Activated T-helper 9 cell treated with anti-CD3 and anti-CD28 coated beads, Interleukin-2, amount 50 U/mL, for 16 hours (primary cell): ENCODE measurements at places on chromosomes 5 and 9.
A peak's percentile ranks its signal among the peaks of the same experiment; 100 is the strongest.

DNA sequence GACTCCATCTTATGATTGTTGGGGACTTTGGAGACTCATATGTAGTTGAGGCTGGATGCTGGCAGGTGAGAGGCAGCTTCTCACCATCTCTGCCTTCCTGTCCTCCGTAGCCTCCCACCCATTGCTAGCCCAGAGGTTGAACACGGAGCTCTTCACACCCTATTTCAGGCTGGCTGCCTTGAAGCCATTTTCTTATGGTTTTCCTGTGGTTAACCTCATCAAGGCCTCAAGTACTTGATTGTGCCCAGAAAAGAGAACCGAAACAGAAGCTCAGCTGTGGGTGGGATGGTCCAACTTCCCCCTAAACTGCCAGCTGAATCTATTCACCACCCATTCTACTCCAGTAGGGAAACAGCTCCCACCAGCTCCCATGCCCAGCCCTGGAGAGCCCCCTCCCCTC lies 102.9 kb downstream of the LIFR start:
- DNase-seq = no peak

- no peak for DNase-seq
Observed at GRCh38 chr9:129455151-129455995, 165.5 kb downstream of the C9orf50 start.

DNA sequence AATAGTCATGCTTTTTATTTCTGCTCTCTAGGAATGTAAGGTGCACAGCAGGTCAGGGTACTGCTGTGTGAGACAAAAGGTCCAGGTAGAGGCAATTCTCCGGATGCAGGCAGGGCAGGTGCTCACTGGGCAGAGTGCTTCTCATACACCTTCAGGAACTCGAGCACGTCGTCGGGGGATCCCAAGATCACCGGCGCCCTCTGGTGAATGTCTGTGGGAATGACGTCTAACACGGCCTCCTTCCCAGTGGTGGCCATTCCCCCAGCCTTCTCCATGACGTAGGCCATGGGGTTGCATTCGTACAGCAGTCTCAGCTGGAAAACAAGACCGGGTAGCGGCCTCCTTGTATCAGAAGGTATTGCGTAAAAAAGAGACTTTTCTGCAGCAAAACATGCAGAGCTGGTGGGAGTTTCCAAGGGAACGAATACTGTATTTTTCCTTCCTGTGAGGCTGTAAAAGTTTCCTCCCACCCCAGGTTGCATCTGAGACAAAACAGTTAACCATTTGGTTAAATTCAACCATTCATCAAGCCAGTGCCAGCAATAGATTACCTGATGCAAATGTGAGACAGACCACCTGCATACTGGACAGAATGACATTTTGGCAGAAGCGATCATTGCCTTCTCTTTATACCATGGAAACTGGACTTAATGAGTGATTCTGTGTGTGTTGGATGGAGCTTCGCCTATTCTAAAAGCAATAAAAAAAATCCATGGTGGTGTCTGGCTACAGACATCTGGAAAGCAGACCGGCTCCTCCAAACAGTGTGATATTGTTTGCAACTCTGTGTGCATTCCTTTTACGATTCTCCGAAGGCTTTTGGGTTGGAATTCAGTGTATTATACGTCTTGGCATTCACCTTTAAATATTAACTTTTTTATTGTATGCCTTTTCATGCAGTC lies 9.9 kb upstream of the FBP2 start:
- DNase-seq = peak; percentile 21

DNA sequence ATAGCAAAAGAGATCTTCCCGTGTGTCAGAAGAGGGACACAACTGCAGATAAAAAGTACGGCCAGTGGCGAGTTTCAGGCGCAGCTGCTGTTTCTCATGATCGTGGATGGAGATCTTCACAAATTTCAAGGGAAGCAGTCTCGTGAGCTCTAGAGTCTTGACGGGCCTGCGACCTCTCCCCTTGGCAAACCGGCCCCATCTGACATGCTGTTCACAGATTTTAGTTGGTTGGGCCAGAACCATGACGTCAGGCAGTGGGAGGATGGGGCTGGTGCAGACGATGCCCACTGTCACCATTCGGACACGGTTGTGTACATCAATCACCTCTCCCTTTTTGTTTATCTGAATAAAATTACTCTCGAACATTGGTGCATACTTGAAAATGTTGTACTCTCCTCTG lies 396 bp downstream of the GARIN3 start:
- no peak for DNase-seq

- no peak for DNase-seq
Observed at GRCh38 chr5:127993476-127993875, 90.1 kb upstream of the SLC12A2 start.

DNA sequence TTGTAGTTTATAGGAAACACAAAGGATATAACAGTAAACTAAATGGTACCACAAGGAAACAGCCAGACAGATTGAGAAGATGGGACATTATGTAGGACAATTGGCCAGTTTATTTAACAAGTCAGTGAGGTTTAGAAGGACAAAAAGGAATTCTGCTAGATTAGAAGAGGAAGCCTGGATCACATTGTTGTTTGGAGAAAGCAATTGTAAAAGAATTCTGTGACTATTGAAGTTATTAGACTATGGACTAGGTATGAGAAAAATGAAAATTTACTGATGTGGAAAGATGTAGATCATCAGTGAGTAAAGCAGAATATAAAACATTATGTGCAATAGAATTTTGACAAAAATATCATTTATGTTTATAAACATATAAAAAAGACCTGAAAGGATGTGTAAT lies 97.1 kb downstream of the CFAP95 start:
- DNase-seq = no peak

DNA sequence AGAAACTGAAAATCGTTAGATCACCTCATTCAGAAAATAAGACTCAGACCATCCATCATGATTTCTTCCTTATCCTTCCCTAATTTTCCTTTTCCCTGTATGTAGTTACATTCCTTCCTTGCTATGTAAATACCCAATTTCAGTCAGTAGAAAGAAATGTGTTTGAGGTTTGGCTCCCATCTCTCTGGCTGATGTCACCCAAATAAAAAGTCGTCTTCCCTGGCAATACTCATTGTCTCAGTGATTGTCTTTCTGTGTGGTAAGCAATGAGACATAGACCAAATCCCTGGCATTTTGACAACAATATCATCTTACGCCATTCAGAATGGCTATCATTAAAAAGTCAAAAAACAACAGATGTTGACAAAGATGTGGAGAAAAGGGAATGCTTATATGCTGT lies 303.9 kb upstream of the EDIL3 start:
- no peak for DNase-seq

- DNase-seq = no peak
Observed at GRCh38 chr5:100584069-100584468, 48.9 kb downstream of the FAM174A start.

DNA sequence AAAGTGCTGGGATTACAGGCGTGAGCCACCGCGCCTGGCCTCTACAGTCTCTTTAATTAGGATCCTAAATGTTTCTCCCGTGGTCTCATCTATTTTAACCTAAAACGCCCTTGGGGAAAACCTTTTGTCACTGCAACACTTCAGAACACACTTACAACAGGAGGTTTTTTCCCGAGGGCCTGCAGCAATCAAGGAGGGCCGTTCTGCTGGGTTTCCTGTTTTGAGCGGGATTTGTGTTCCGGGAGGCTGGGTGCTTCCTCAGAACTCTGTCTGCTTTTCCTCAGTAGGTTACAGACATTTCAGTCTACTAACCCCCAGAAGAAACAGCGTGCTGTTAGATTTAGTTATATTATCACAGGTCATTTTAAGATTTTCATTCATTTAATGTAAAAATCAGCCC lies 65.4 kb upstream of the IRX4 start:
- no peak for DNase-seq

GRCh38 chr9:115374724-115375268 lies 256.8 kb upstream of the TNC start:
- DNase-seq = no peak

DNA sequence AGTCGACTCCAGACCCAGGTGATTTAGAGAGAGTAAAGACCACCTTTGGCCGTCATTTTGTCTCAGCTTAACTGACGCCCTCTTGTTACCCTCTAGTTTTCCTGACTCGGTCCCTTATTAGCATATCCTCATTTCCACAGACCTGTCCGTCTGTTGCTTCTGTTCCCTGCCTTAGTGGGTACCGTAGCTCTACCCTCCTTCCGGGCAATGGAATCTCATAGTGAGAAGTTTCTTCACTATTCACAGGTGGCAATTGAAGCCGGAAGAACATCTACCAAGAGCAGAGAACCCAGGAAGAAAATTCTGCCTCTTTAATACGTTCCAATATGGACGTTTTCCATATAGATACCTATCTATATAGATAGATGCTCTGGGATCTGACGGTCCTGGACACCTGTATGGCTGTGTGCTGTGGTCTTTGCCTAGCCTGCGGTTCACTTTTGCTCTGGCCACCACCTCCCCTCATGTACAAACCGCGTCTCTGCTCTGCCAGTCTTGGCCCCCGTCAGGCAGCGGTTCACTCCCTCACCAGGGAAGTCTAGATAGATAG lies 652 bp upstream of the TMEM161B start:
- no peak for DNase-seq

GRCh38 chr5:78760770-78761169 lies 112.2 kb upstream of the LHFPL2 start:
- no peak for DNase-seq

DNA sequence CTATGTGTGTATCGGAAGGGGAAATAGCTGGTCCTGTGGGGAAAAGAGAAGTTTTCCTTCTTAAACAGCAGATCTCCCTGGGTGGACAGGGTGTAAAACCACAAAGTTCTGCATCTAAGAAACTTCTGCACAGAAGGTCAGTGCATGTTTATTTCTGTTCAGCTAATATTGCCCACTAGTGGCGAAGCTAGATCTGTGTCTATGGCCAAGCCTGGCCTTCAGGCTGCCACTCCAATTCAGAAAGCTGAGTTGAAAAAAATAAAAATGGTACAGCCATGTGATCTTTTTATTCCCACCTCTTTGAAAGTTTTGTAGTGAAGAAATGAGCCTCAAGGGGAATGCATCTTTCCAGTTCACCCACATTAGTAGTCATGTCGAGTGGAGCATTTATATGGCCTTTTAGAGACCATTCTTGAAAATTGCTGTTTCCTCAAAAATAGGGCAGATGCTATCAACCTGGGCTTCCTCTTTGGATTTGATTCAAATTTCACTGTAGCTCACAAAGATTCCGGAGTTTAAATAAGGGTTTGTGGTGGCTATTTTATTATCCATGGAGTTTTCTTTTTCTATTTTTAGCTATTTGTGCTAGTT lies 488.0 kb downstream of the PRELID2 start:
- DNase-seq = no peak

GRCh38 chr5:159210210-159210661 lies 883 bp upstream of the RNF145 start:
- DNase-seq = no peak

GRCh38 chr9:88952976-88953375 lies 38.3 kb upstream of the S1PR3 start:
- DNase-seq = no peak

DNA sequence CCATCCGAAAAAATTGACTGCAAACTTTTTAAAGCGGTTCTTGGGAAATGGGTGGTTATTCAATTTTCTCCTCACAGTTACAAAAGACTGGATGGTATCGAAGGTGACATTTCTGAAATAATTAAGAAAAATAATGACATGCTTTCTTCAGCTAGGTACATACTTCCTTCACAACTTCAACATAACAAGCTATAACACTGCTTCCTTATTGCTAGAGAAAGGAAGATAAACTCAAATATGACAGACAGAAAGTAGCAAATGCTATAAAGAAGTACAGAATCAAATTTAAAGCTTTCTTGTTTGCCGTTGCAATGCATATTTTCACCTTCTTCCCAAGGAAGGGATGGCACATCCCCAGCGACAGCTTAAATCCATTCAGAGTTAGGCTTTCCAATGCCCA lies 93.5 kb upstream of the EFNA5 start:
- no peak for DNase-seq

GRCh38 chr5:41305056-41305455 lies 91.7 kb upstream of the C6 start:
- no peak for DNase-seq

DNA sequence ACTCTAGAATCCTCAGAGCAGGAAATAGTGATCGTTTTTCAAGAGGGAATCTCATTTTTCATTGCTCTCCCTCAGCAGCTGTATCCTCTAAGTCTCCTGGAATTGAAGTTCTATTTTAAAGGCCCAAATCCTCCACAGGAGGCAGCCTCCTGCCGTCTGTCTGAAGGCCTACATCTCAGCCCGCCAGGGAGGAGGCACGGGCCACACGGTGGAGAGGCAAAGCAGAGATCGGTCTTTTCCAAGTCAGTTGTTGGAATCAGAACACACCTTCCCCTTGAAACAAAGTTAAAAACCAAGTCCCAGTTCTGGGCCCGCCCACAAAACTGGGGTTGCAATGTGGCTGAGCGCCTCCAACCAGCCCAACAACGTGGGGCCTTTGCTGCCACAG lies 68.7 kb downstream of the RAPGEF1 start:
- DNase-seq = no peak

DNA sequence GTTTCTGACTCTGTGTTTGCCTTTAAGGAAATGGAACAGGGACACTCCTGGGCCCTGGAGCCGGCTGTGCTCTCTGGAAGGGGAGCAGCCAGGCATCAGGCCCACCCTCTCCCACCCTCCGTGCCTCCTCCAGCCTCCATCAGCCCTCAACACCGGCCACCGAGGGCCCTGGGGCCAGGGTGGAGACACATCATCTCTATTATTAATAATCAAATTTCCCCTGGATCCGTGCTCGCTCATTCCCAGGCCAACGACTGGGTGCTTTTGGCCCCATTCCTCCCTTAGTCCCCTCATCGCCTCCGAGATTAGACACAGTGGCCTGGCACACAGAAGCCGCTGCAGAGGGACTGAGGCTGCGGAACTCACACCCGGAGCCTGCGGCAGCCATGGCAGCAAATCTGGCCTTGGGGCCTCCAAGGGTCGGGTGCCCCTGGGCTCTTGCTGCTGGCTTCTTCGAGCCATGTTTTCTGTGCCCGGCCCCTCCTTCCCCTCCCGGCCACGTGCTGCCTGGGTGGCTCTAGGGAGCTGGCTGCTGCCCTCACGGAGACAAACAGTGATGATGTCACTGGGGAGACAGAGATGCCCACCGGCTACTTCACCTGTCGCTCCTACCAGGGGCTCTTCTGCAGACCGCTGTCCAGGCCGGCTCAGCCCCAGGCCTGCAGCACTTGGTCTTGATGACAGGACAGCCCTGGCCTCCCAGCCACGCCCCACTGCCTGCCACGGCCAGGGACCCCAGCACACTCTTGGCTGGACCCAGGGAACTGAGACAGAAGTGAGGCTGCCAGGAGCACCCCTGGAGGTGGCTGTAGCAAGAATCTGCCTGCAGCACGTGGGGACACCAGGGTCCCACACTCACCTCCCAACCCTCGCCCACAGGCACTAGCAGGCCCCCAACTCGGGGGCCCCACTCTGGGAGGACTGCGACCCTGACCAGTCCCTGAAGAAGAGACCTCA lies 76.6 kb upstream of the PPP1R26 start:
- no peak for DNase-seq

- no peak for DNase-seq
Observed at GRCh38 chr9:1051210-1051583, 1.0 kb downstream of the DMRT2 start.
